ENCODE measurements at places on chromosomes 7 and 10.

DNA sequence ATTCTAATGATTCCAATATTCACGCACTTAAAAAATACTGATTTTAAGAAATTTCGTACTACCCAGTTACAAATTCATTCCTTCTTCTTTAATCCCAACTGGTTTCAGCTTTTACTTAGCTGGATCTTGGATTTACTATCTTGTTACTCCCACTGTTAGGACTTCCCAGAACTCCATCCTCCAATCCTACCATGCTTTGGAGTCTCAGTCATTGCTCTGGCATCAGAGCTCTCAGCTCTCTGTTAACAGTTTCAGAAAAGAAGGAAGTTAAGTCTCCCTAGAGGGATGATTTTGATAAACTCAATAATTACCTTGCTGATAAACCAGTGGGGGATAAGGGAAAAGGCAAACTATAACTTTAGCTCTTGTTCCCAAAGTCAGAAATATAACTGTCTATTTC lies 9.5 kb downstream of the PPA1 start:
- DNase-seq = no peak

DNA sequence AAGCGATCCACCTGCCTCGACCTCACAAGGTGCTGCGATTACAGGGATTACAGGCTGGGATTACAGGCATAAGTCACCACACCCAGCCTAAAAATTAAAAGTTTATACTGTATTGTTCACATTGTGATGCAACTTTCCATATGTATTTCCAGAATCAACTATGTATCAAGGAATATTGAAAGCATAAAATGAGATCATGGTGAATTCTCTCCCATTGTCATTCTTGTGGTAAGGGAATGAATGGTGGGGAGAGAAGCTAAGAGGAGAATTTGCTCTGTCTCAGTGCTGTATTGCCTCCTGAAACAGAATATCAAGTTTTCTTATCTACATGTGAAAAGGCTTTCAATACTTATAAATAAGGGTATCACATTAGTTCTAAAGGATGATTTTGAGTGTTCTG lies 81.7 kb downstream of the CD36 start:
- DNase-seq = no peak

DNA sequence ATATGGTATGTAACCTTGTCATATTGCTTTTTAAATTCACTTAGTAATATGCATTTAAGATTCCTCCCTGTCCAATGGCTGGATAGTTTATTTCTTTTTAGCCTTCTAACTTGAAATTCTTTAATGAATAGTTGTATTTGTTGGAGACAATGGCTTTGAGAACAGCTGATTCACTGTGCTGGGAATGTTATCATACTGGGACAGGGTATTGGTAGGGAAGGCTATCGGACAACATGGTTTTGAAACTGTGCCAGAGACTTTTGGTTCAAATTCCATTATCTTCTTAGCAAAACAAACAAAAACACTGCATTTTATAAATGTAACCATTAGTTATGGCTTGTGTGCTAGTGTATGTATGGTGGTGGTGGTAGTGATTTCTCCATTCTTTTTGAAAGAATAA lies 517.1 kb upstream of the ANKRD30A start:
- DNase-seq = no peak

DNA sequence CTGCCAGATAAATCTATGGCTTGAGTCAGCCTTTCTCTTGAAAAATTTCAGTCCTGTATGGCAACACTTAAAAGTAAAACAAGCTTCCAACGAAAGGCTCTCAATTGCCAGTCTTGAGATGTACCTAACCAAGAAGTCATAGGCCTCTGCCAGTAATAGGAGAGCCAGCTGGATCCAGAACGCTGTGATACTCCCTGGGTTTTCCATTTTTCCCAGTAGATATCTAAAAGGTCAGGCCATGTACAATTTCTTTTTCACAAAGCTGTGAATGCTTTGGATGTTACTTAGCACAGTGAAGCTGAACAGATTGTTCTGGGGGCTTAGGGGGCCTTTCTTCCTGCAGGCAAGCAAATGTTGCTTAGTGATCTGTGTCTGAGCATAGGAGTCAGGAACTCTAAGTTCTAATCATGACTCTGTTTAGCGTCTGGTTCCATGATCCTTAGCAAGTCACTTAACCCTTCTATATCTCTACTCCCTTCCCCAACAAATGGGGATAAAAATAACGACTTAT lies 86.5 kb downstream of the ARMH3 start:
- no peak for DNase-seq

- DNase-seq = no peak
Measured at GRCh38 chr10:29756451-29756850, 121.7 kb upstream of the SVIL start.

DNA sequence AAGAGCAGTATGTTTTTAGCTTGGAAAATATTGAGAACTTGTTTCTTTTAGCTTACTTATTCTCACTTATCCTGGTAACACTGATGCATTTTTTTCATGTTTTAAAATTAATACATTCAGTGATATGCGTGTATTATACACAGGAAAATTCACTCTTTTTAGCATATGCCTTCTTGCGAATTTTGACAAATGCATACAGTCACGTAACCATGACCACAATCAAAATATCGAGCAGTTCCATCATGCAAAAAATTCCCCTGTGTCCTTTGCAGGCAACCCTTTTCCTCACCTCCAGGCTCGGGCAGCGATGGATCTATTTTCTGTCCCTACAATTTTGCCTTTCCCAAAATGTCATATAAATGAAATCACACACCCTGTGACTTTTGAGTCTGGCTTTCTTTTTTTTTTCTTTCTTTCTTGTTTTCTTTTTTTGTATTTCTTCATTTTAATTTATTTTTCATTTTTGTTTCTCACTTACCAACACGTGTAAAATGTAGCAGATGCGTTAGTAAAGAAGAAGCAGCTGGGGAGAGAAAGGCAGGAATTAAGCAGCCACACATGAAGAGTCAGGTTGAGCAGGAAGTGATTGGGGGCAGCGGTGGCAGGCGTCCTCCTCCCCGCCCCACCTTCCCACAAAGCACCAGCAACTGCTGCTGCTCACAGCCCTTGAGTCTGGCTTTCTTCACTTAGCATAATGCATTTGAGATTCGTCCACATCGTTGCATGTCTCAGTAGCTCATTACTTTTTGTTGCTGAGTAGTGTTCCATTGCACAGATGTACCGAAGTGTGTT lies 29.9 kb downstream of the ADRB1 start:
- no peak for DNase-seq

- no peak for DNase-seq
Measured at GRCh38 chr7:391961-392524, 102.1 kb downstream of the FOXL3 start.

DNA sequence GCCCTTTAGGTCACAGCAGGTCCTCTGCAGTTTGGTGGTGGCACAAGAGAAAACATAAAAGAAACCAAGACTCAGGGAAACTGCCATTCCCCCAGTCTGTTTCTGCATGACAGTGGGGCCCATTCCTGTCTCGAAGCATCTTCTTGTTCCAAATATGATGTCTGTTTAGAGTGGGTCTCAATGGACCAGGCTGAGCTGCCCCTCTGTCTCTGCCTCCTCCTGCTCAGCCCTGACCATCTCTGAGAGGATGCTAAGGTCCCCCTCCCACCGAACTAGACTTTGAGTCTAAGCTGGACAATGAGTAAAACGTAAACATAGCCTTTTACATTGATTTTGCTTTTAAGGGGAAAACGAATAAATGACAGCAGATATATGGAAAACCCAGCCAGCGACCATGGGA lies 40.4 kb downstream of the CLEC2L start:
- DNase-seq = no peak

Measured in fibroblast of the conjunctiva (primary cell).